ENCODE measurements at places on chromosomes 2 and 18.

DNA sequence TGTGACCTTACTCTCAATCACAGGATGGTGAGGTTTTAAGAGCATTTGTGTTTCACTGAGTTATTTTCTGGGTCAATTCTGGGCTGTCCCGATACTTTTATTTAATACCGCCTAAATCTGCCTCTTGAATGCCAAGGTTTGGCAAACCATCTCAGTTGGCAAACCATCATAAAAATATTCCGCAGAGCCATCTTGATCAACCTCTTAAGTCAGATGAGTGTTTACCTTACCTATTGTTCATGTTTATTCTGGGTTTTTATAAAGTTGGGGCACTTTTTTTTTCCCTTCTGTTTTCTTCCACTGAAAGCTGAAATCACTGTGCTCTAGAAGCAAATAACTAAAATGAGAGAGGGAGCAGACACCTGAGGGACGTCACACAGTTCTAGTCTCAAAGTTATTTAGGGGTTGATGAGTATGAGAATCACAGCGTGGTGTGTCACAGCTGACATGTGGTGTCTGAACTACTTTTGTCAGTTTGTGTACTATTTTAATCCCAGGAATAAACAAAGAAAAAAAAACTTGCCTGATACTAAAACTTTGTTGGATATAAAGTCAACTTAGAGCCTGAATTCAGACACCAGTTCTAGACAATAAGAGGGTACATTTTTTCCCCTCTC, 48.6 kb downstream of the ETAA1 start:
- DNase-seq = no peak

GRCh38 chr2:71606244-71606643, 152.9 kb downstream of the DYSF start:
- DNase-seq = no peak

DNA sequence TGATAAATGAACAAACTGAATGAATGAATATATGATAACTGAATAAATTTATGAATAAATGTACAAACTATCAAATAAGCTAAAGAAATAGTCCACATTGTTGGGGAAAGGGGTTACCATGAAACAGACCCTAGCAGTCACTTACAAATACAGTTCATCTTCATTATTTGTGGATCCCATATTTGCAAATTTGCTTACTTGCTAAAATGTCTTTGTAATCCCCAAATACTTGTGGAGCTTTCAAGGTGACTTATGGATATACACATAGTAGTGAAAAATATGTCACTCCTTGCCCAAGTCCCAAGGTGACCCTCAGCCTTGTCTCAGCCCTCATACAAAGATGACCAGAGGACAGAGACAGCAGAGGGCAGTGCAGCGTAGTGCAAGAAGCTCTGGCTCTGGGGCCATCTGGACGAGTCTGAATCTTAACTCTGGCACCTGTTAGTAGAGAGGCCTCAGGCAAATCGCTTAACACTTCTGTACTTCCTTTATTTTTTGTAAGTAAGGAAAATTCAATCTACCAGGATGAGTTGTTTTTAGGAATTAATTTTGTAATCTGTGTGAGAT, 3.1 kb downstream of the PAIP2B start:
- no peak for DNase-seq

DNA sequence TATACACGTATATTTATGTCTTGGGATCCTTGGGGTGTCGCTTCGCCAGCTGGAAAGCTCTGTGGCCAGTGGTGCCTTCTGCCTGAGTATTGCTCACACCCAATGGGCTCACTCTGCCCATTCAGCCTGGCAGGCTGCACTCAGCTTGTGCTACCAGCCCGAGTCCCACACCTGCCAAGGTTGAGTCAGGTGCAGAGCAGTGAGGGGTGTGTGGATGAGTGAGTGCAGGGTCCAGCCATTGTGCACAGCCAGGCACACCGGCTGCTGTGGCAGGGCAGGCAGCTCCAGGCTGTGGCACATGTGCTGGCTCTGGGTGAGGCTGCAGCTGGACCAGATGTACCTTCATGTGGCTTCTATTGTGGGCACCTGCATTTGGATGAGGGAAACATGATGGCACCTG, 496.9 kb upstream of the LINC00305 start:
- DNase-seq = no peak

DNA sequence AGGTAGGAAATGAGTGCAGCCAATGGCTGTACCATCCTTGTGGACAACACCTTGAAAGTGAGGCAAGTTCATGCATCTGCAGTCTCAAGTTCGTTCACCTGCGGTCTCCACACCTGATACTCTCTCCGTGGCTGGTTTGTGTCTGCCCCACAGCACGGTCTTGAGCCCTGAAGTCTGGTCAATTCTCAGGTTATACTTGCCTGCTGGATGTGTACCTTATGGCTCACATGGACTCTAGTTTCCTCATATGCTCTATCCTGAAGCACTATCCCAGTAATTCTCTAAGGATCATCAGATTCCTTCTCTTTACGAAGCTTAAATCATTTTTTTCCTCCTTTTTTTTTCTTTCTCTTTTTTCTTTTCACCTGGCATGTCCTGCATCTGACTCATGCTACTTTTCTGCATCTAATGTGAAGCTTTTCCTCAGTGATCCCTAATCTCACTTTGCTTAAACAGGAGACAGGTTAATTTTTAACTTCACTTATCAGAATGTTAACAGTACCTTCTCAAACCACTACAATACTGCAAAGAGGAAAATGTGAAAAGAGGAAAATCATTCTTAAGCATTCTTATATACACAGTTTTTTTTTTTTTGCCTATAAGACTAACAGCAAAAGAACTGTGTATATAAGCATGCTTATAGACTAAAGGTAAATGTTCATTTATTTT, 511.2 kb downstream of the SOX11 start:
- no peak for DNase-seq

GRCh38 chr2:234842753-234843152, 109.1 kb upstream of the SH3BP4 start:
- DNase-seq = no peak

- DNase-seq = no peak
Observed at GRCh38 chr2:168780669-168781071, 21.8 kb upstream of the NOSTRIN start.

- DNase-seq = no peak
Observed at GRCh38 chr18:5973099-5973498, 77.8 kb upstream of the TMEM200C start.

DNA sequence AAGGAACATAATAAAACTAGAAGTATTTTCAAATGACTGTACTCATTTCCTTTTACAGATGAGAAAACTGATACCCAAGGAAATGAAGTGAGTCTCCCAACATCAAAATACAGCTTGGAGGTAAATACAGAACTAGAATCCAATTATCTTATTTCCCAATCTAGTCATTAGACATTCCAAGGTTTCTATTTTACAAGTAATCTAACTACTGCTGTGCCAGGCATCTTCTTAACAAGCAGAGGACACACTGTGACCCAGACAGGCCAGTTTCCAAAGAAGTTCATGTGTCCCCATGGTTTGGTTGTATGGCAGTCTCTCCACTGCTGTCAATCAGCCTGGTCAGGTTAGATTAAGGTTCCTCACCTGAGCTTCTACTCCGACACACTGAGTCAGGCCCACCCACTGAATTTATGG, 143.5 kb downstream of the THADA start:
- DNase-seq = no peak

GRCh38 chr18:70453058-70453775, 164.4 kb downstream of the SOCS6 start:
- no peak for DNase-seq

DNA sequence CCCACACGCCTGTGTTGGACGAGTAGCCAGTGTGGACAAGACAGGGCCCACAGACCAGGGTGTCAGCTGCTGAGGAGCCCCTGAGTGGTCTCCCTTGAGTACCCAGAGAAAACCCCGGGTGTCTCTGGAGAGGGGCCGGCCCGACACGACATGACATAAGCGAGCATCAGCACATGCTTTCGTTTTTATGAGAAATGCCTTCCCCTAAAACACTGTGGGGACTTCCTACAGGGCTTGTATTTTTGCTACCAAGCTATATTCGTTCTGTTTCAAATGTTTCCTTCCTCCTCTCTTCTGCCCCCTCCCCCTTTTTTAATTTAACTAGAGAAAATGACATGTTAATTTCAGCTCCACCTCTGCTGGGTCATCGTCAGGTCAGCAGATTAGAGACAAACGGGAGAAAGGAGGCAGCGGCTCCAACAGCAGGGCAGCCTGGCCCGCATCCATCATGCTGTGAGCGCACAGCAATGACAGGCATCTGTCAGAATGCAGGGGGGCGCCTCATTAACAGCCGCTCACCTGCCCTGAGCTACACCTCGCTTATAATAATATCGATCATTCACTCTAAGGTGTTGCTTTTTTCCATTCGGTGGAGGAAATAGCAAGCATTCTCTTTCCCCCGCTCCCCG, 286.2 kb downstream of the ZNF516 start:
- no peak for DNase-seq

GRCh38 chr2:129113776-129114175, 795.1 kb upstream of the HS6ST1 start:
- no peak for DNase-seq

DNA sequence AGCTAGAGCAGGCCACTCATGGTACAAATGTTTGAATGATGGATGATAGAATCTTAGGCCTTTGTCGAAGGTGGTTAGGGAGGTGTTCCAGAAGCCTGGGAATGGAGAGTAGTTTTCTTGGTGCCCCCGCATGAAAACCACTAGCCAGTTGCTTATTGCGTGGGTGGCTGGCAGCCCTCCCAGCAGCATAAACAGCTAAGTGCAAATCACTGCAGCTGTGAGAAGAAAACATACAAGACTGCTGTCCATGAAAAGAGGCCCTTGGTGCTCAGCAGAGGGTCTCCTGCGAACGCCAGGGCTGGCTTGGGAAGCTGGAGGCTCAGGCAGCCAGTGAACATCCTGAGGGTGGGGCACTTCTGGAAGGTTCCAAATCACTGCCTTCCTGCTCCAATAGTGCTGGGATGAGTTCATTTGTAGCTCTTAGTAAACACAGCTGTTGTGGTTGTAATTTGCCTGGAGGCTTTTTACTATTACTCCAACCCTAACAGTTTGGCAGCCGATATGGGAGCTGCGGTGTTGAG, 118.8 kb downstream of the MGAT5 start:
- no peak for DNase-seq

DNA sequence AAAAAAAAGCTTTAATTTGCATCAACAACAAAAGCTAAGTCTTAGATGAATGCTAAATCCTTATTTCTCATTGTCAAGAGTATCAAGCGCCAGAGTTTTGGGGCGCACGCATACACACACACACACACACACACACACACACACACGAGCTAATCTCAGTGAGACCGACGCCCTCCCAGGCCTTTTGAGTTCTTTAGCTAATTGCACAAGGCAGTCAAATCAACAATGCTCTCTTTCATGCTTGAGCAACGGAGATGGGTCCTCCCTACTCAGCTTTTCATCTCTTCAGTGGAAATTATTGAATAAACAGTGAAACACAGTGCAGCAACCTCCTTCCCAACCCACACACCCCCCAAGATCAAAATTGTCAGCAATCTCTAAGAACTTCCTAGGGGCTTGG, 19.2 kb downstream of the GKN1 start:
- DNase-seq = no peak

GRCh38 chr2:72150157-72150860, 2.6 kb upstream of the CYP26B1 start:
- DNase-seq = peak; percentile 59

DNA sequence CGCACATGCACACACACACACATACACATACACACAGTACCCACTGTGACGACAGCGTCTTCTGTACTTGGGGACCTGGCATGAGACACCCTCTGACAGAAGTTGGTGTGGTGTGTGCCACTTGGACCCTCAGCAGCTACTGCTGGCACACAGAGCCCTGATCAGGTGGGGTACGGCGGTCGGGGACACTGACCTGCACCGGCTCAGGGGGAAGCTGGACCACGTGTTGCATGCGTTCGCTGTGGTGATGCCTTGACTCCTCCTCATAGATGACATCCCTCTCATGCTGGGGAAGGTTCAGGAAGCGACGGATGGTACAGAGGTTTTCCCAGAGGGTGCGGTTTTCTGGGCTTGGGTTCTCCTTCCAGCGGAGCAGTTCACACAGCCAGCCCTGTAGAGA, 149.2 kb downstream of the SATB2 start:
- no peak for DNase-seq

DNA sequence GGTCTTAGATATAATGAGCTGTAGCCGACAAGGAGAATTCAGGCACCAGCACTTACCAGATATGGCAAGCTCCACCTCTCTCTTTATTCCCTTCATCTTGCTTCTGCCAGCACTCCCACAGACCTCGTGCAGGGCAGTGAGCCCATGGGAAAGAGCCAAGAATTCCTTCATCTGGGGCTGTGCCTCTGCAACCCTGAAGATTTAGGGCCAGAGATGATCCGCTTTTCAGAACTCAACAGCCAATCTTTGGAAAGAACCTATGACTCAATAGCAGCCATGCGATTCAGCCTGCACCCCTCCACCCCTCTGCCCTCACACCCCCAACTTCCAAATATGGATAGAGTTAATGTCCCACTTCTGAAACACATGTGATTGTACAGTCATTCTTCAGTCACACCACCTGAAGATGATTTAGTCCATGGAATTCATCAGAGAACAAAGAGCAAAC, 533.7 kb upstream of the TNP1 start:
- peak; percentile 94 for DNase-seq

DNA sequence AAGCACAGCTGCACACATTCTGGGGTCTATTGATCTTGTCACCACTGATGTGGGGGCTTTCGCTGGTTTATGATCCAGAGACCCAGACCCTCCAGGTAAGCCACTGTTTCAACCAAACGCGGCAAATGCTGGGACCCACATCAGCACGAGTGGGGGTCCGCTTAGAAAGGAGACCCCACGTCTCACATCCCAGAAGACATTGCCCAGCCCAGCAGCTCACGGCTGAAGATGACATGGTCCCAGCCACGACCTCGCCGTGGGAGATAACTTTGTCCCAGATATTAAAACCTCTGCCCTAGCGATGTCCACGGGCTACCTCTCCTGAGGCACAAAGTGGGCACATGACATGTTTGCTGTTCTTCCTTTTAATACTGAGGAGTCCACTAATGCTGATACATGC, 43.8 kb downstream of the LONRF2 start:
- no peak for DNase-seq

DNA sequence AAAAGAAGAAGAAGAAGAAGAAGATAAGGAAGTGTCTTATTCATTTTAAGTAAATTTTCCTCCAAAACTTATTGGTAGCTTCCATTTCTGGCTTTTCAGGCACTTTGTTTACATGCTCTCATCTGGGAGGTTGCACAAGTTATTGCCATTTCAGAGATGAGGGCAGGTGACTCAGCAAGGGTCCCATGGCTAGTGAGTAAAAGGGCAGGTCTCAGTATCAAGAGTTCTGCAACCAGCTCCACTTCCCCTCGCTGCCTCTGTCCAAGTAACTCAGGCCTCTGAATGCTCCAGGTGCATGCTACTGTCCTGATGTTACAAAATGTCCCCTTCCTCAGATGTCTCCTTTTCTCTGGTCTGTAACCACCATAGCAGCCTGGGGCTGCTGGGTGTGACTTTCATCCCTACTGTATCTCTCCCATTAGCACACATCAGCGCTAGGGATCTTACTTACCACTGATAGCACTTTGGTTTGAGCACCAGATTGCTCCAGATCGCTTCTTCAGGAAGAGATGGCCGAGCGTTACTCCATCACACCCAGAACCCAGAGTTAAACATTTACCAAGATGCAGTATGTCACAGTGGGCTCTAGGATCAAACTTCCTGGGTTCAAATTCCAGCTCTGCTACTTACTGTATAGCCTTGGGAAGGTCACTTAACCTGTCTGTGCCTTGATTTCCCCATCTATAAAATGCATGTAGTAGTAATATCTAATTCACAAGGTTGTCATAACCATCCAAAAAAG, 57.4 kb upstream of the LAPTM4A start:
- DNase-seq = peak; percentile 34
